ENCODE measurements at places on chromosomes 12 and 14. TPM values are rescaled to one million over a fixed set of nuclear protein-coding genes. Genes with fewer than 3 reads are reported as not detected.

The EXOC3L4 gene
- not detected for polyA plus RNA-seq

- DNase-seq = no peak
Measured at GRCh38 chr12:107242189-107242588, 148.8 kb upstream of the CRY1 start.

The RAPGEF3 gene
- polyA plus RNA-seq = 5.7 TPM

- DNase-seq = no peak
Measured at GRCh38 chr14:28765831-28766468, 637 bp upstream of the FOXG1 start.

GRCh38 chr14:74297986-74298385, 4.7 kb downstream of the ABCD4 start:
- no peak for DNase-seq

DNA sequence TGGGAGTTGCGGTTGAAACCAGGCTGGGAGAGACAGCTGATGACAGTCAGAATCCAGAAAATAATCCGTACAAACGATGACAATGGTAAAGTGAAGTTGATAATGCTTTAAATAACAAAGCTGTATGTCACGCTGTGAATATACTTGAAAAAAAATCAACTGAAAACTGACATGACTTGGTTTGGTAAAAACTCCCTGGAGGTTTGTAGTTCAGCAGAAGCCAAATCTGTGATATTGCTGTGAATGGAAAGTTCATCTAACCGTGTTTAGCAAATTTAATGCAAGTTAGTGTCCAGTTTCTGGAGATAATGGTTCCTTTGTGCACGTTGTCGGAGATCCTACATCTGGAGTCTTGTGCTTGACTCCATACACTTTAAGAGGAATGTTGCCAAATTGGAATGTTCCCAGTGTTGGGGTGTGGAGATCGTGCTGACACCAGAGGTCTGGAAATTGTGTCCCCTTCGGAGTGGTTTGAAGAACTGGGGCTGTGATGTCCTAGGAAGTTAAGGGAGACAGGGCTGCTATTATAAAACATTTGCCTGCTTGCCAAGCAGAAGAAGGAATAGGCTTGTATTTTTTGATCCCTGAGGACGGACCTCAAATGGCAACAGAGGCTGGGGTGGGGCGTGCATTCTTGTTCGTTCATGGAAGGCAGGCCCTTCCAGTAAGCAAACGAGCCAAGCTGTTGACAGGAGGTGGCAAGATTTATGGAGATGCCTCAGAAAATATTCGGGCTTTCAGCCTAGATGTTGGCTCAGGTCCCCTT, 30.6 kb downstream of the PPFIBP1 start:
- DNase-seq = no peak

The TMEM233 gene
- polyA plus RNA-seq = not detected

- no peak for DNase-seq
Measured at GRCh38 chr14:80124794-80125193, 86.5 kb downstream of the DIO2 start.

GRCh38 chr12:113302886-113303640, 31.8 kb downstream of the SLC8B1 start:
- no peak for DNase-seq

The TDG gene
- 27.1 TPM for polyA plus RNA-seq

DNA sequence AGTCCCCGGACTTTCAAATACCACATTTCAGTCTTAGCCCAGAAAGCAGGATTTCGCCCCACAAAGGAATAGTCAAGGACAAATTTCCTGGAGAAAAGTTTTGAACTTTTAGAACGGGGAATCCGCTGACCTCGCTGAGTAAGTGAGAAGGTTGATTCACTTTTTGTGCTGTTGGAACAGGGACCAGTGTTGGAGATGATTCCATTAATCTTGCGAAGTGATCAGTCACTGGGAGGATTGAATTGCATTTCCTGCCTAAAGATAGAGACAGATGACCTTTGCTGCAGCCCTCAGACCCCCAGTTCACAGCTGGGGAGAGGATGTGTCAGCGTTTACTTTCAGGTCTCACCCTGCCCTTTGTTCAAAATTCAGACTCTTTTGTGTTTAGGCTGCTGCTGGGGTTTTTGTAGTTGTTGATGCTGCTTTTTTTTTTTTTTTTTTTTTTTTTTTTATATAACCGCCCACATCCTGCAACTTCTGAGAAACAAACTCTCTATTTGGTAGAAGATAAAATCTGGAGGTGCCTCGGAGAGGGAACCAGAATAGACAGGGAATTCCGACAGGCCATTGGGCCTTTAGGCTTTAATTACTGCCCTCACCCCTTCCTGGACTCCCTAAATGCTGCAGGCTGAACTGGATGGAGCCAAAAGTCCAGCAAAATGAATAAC, 9.8 kb upstream of the KDM2B start:
- no peak for DNase-seq

DNA sequence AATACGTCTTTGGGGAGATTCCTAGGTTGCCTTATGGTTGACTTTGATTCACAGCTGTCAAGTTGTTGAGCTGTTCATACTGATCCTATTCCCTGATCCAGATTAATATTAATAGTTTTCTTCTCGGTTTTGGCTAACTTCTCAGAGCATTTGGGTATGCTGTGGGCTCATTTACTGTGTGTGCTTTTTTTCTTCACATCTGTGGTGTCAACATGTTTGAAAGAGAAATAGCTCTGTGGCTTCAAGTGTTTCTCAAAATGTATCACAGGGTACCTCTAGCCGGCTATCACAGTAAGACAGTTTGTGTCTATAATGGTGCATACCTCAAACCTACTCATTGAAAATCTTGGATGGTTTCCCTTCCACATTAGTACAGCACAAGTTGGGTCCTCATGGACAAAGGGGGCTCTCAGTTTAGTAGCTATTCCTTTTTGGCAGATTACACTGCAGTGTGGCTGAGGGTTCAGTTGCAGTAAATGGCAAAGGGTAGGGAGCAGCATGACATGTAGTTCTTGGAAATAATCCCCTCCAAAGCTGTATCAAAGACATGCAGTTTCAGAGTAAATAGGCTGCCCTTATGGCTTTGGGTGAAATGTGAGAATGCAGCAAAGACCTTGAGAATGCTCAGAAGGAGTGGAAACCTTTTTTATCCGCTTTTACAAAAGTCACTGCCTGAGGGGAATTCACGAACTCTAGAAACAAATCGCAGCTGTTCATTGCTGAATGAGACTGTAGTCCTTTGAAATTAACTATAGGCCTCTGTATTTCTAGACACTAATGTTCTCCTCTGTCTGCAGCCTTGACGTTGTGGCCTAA, 102.4 kb upstream of the ATF1 start:
- no peak for DNase-seq

DNA sequence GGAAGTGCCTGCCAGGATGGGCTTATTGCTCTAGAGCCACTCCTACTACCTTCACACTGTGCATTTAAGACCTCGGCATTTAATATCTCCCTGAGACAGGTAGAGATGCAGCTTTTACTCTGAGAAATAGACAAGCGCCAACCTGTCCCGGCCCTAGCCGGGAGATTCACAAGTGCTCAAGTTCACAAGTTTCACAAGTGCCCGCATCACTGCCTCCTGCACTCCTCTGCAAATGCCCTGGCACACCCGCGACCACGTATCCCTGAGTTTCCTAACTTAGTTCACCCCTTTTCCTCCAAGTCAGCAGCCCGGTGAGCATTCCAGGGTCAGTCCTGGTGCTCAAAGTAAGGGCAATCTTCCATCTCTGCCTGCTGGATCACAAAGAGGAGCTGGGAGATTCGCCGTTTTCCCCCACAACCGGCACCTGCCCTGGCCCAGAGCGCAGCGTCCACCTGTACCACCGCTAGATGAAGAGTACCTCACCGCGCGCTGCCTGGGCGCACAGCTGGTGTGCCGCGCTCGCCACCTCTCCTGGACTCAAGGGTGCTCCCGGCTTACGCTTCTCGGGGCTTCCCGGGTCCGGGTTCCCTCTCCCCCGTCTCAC, 5.0 kb upstream of the SLC38A4 start:
- no peak for DNase-seq

The HOXC6 gene
- polyA plus RNA-seq = 4.7 TPM

DNA sequence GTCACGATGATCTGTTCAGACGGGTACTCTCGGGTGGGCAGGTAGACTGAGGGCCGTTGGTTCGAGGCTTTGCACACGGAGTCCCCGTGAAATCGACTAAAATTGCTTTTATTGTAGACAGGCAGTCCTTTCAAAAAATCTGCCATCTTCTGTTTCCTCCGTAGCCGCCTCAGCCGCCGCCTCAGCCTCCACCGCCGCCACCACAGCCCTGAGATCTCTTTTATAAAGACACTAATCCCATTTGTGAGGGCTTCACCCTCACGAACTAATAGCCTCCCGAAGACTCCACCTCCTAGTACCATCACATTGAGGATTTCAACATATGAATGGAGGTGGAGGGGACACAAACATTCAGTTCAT, 74.2 kb downstream of the KLHL28 start:
- no peak for DNase-seq

DNA sequence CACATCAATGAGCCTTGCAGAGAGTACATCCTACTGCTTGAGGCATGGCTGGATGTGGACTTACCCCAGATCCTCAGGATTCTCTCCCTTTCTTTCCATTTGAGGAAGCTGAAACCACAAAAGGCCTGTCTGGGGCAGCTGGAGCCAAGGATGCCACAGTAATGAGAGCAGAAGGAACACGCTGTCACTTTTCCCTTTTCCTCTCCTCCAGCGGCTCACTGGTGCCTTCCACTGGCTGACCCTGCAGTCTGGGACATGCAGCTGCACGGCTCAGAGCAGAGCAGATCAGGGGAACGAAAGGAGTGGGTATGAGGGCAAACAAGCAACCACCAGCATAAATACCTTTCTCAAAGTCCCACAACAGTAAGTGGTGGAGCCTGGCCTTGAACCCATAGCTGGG, 78.2 kb downstream of the GAS2L3 start:
- DNase-seq = no peak

The CLEC4D gene
- polyA plus RNA-seq = not detected

GRCh38 chr14:93045965-93046704, 69.6 kb downstream of the ITPK1 start:
- DNase-seq = no peak

The RNASE1 gene
- polyA plus RNA-seq = not detected

DNA sequence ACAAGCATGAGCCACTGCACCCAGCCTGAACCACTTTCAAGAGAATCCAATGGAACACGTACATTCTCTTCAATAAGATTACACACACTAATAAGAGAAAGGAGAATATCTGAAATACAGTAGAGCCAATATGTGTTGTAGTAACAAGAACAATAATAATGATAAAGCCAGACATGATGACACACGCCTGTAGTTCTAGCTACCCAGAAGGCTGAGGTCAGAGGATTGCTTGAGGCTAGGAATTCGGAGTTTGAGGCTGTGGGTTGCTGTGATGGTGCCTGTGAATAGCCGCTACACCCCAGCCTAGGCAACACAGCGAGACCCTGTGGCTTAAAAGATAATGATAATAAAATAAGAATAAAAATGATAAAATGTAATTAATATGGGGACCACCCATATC, 15.6 kb downstream of the APOBEC1 start:
- DNase-seq = no peak

The CLEC9A gene
- polyA plus RNA-seq = not detected

DNA sequence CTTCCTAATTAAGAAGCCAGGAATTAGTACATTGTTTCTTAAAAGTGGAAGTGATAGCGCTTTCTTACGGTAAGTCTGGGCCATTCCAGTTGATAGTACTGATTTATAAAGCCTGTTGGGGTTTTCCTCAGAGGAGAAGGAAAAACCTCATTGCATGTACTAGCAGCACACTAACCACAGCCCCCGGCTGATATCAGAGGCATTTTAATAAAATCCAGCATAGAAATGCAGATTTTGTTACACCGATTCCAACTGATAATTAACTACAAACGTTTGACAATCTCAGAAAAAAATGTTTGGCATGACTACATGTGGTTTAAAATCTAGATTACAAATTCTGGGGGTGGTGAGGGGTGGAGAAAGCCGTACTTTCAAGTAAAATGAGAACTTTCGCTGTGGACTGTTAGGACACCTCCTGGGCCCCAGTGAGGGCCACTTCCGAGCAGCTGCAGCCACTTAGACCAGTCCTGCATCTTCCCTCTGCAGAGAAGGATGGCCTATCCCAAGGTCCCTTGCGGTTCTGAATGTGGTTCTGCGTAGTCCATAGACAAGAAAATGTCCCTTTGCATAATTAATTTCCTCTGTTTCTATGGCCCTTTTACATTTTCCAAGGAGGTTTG, 374.4 kb downstream of the NUAK1 start:
- no peak for DNase-seq

DNA sequence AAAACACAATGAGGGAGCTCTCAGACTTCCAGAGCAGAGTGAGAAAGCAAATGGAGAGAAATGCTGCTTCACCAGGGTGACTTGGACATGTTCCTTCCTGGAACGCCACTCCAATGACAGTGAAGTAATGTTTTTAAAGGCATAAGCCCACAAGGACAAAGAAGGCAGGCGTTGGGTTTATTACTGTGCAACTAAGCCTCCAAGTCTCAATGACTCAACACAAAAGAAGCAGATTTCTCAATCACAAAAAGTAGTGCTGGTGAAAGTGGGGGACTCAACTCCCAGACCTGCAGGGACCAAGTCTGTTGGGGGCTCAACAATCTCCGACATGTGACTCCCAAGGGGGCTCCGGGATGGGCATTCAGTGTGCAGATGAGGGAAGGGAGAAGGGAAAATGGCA, 505.2 kb downstream of the BCL11B start:
- no peak for DNase-seq

GRCh38 chr14:32366256-32366879, 37.3 kb downstream of the AKAP6 start:
- no peak for DNase-seq

- DNase-seq = no peak
Measured at GRCh38 chr12:131597333-131597732, 113.6 kb upstream of the SFSWAP start.

The CLEC1B gene
- not detected for polyA plus RNA-seq

DNA sequence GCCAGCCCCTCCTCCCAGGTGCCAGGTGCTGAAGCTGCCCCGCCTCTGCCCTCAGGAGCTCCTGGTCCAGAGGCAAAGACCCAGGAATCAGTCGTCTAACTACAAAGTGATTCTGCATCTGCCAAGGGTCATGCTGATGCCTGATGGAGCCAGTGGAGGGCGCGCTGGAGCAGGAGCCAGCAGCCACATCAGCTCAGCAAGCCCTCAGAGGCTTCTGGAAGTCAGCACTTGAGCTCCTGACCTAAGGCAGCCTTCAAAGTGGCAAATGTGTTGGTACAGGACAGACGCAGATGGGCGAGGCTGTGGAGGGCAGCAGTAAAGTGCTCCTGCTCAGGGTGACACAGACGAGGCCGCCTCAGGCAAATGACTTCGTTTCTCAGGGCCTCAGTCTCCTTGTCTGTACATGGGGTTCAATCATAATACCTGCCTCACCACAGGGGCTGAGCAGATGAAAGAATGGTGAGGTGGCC, 10.9 kb downstream of the C12orf43 start:
- no peak for DNase-seq

The GPR65 gene
- polyA plus RNA-seq = not detected

The OAS2 gene
- 92.7 TPM for polyA plus RNA-seq

Measured in keratinocyte (primary cell).